ENCODE measurements at places on chromosomes 6 and 20.

DNA sequence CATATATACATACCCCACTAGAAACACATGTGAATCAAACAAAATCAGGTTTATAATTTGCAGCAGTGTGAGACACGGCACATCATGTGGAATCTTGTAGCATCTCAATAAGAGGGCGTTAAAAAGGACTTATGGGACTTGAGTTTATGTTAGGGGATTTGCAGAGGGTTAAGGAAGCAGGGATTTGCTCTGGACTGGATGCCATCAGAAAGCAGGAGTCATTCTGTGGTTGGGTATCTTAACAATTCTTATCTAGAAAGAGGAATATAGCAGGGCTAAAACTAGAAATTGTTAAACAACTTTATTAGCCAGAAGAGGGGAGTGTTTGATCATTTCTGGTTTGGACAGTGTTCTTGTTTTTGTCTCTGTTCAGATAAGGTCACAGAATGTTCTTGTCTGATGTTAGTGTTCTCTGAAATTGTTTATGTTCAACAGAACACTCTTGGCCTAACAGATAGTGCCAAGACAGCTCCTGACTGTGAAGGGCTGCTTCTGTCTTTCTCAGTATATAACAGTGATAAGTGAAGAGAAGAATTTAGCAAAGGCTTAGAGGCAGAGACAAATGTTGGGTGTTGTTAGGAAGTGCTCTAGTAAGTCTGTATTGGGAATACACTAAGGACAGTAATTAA lies 39.2 kb downstream of the LIN28B start:
- peak; percentile 41 for DNase-seq

GRCh38 chr20:57649617-57650015 lies 29.4 kb upstream of the ZBP1 start:
- no peak for DNase-seq

DNA sequence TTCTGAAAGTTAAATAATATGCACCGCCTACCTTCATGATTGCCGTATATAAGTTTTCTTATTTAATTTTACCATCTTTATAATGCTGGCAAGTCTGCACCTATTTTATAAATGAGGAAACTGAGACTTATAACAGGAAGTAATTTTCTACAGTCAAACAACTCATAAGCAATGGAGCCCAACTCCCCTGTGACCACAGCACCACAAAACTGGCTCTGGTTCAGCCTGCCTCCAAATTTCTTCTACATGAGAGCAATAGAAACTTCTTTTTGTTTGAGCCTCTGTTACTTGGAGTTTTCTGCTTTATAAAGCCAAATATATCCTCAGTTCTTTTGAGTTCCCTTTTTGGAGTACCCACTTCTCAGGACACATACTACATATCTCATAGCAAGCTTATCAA lies 131.1 kb upstream of the HSF2 start:
- peak; percentile 59 for DNase-seq

- DNase-seq, result peak; percentile 44
Measured at GRCh38 chr6:77740380-77740779, 87.5 kb downstream of the MEI4 start.

DNA sequence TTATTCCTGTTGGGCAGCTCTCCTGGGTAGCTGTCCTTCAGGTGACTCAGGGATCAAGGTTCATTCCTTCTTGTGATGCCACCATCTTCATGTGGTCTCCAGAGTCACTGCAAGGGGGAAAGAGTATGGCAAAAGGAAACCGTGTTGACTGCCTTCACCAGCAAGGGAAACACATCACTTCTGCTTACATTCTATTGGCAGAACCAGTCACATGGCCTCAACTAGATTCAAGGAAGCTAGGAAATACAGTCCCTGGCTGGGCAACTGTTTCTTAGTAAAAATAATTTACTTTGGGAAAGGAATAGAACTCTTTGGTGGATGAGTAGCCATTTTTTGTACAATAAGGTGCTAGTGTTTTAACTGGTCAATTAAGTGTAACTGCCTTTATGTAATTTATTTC lies 5.3 kb downstream of the ANKRD6 start:
- no peak for DNase-seq

- no peak for DNase-seq
Measured at GRCh38 chr20:61809006-61809770, 256.5 kb downstream of the TAF4 start.

DNA sequence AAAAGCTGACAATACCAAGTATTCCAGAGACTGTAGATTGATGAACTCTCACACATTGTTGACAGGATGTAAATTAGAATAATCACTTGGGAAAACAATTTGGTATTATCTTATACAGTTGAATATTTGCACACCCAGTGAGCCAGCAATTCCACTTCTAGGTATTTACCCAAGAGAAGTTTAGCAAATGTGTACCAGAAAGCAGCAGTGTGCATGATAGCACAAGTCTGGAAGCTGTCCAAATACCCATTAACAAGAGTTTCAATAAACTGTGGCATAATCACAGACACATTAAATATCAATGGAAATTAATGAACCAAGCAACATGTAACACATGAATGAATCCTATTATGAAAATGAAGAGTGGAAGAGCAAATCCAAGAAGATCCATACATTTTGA lies 233.6 kb downstream of the TPBG start:
- no peak for DNase-seq

DNA sequence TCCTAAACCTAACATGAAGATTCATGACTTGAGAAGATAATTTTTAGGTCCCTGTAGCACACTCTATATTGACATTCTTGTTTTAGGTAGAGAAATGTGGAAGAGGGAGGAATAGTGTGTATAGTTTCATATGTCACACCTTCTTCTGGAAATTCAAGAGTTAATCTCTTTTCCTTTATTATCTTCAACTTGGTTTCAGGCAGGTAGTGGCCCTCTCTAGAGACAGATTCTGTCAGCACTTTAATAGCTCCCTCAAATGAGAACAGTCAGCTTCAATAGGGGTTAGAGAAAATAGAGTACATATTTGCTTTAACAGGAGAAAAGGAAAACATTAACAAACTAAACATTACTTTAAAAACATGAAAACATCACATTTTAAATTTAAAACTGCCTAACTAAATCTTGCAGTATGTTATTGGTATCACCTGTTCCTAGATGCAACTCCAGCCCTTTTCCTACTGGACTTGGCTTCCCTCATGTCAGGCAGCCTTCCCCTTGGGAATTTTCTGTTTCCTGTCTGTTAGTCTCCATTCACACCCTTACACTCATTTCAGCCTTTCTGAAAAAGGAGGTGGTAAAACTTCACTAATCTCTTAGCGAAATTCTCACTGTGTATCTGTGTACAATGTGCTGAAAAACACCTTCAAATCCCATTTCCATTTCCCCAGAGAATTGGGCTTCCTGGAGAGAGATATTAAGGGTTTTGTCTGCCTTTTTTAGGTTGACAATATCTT lies 192.3 kb upstream of the RNF217 start:
- DNase-seq, result no peak

- no peak for DNase-seq
Measured at GRCh38 chr20:62356589-62357186, 10.4 kb downstream of the LAMA5 start.

GRCh38 chr6:108896111-108896661 lies 48.0 kb downstream of the ARMC2 start:
- DNase-seq, result peak; percentile 71

- DNase-seq, result no peak
Measured at GRCh38 chr20:54497931-54498718, 22.7 kb downstream of the DOK5 start.

DNA sequence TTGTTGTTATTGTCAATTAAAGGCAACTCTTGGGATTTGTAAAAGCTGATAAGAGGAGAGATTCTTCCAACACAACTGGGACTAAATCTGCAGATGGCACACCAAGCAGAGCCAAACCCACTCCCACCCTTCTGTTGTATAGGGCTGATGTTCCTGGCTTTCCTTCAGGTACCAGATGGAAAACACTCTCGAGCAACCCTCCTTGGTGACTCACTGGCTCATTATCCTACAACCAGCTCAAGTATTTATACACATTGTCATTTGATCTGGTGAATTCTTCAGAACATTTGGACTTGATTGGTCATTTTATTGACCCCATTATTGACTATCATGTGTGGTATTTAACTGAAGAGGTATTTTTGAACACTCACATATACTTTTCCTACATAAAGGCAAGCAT lies 190.3 kb upstream of the PCSK2 start:
- no peak for DNase-seq

DNA sequence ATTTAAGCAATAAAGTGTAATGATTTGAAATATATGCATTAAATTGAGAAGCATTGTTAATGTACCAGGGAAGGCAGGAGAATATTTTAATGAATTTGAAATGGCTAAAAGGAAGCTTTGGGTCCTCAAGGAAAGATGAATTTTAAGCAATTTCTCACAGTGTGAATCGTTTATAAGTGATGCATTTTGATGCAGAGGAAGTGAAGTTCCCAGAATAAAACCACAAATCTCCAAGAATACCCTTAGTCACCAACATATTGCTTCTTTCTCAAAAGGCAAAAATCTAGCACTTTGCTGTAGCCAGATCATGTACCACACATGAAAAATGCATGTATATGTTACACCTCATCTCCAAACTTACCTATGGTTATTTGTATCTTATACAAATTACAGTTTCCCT lies 11.7 kb downstream of the TPD52L1 start:
- DNase-seq, result no peak

DNA sequence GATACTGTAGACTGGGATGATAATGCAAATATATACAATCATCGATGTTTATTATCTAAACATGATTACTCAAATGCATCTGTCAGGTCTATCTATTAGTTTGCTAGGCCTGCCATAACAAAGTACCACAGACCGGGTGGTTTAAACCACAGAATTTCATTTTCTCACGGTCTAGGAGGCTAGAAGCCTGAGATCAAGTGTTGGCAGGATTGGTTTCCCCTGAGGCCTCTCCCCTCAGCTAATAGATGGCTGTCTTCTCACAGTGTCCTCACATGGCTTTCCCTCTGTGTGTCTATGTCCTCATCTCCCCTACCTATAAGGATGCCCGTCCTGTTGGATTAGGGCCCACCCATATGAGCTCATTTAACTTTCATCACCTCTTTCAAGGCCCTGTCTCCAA lies 512.6 kb upstream of the SLC35B3 start:
- no peak for DNase-seq

- peak; percentile 66 for DNase-seq
Measured at GRCh38 chr6:156427345-156427744, 349.8 kb upstream of the ARID1B start.

DNA sequence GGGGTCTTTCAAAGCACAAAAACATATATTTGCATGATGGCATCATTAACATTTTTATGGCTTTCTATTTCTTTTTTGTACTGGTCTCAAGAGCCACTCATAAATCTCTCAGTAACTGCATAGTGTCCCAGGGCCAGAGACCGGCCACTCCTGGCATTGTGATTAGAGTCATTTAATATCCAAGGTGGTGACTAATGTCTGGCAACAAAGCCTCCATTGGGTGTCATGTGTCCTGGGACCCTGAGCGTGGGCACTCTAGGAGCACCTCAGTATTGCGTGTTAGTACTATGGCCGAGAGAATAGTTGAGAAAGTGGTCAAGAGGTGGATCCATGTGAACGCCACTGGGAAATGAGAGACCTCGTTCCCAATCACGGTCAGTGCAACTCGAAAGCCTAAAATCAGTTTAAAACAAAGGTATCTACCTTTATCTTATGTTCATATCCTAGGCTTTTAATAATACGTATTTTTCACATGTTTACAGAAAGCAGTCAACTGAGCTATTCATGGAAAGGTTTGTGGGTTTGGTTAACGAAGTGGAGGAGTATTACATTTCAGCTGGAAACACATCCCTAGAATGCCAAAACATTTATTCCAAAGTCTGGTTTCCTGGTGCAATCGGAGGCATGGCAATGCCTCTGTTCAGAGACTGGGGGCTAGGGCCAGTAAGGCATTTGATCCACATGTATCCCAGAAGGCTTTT lies 2.7 kb upstream of the ESR1 start:
- no peak for DNase-seq

- no peak for DNase-seq
Measured at GRCh38 chr6:166774770-166775169, 147.7 kb upstream of the RPS6KA2 start.

DNA sequence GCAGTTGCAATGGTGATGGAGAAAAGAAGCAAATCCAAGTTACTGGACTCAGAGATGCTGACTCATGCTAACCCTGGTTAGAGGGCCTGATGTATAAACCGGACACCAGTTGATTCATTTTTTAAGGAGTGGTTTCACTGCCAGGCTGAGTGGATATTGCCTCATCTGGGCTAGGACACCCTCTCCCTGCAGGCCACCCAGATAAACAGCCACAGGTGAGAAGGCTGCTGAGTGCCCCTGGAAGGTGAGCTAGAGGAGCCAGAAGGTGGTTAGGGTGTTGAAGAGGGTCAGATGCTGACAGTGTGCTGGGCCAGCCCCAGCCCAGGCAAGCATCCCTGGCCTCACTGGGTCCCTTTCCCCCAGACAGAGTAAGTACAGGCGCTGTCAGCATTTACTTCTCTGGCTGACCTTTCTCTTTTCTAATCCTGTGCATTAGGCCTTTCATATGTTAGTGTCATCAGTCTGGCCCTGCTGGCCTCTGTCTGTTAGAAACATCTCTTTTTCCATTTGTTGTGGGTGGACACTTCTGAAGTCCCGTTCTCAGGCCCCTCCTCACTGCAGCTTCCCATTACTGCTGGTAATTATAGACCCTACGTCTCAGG lies 13.5 kb downstream of the EPB41L1 start:
- no peak for DNase-seq

GRCh38 chr20:41221614-41222218 lies 84.4 kb downstream of the PLCG1 start:
- DNase-seq, result no peak

GRCh38 chr20:35104685-35105295 lies 12.2 kb upstream of the TRPC4AP start:
- no peak for DNase-seq

GRCh38 chr20:37395921-37396415 lies 50.0 kb downstream of the SRC start:
- DNase-seq, result no peak

DNA sequence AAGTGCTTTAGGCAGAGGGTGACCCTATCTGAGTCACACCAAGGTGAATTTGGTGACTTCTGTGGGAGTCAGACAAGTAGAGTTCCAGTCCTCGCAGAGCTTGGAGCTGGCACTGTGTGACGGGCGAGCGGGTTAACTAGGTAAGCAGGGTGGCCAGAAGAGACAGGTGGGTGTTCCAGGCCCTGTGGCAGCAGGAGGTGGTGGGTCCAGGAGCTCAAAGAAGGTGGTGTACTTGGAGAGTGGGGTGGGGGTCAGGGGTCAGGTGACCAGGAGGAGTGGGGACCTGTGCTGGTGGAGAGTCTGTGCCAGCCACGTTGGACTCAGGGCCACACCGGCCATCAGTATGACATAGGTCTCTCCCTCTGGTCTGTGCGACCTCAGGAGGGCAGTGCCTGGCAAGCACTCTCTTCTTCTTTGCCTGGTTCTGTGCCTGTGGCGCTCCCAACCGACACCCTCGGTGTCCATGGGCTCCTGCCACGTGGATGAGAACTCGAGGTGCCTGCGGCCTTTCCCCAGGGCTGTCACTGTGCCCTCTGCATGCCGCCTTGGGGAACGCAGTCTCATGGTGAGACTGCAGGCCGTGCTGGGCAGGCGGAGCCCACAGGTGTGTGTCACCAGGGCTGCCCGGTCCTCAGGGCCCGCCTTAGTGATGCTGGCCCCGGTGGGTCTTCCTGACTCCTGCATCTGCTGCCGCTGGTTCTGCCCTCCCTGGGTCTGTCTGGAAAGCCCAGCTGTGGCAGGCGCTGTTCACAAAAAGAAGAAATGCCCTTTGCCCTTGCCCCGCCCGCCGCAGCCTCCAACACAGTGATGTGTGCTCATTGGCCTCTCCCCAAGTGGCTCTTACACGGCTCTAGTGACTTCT lies 1.6 kb downstream of the MRGBP start:
- DNase-seq, result no peak

- DNase-seq, result no peak
Measured at GRCh38 chr6:39428152-39428551, 105.7 kb upstream of the KCNK16 start.

- no peak for DNase-seq
Measured at GRCh38 chr6:143146186-143146851, 85.6 kb downstream of the AIG1 start.

All from Kasumi-1 (cell line).